ENCODE measurements at places on chromosomes 11 and 22.
A peak's percentile ranks its signal among the peaks of the same experiment; 100 is the strongest.

GRCh38 chr11:114057147-114057546 lies 2.4 kb upstream of the ZBTB16 start:
- DNase-seq, result no peak

GRCh38 chr11:22416462-22416861 lies 78.3 kb downstream of the SLC17A6 start:
- DNase-seq, result no peak

DNA sequence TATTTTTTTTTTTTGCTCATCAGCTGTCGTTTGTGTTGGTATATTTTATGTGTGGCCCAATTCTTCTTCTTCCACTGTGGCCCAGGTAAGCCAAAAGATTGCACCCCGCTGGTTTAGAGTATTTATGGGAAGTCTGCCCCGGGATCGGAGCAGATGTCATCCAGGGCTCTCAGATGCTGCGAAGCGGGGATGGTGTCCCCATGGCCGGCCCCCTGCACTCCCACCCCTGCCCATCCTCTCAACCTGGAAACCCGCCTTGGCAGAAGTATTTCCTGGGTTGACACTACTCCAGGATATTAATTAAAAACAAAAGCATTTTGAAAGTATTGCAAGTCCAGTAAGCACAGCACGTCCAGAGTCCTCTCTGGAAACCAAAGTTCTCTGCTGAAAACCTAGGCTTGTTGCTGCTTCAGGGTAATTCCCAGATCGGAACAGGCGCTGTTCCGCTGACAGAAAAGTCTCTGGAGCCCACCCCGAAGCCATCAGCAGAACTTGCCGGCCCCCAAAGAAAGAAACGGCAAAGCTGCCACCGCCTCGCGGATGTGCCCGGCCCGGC lies 833 bp downstream of the SCUBE2 start:
- no peak for DNase-seq

- no peak for DNase-seq
Measured at GRCh38 chr22:40965936-40966725, 15.0 kb downstream of the RBX1 start.

DNA sequence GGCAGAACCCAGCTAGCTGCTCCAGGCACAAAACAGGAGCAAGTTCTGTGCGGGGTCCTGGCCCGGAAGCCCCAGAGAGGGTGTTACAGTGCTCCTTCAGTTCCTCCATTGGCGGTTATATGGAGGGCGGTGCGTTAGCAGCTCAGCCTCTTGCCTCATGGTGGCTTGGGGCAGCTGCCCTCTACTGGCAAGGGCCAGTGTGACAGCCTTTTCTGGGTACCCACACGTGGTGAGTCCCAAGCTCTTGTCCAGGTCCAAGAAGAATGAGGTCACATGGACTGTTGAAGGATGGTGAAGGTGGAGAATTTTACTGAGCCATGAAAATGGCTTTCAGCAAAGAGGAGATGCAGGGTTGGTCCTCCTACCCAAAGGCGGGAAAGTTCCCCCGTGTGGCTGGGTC lies 100.5 kb downstream of the WT1 start:
- no peak for DNase-seq

- DNase-seq, result no peak
Measured at GRCh38 chr11:70623906-70624597, 225.7 kb downstream of the CTTN start.

- DNase-seq, result no peak
Measured at GRCh38 chr11:30446520-30446919, 123.6 kb downstream of the ARL14EP start.

DNA sequence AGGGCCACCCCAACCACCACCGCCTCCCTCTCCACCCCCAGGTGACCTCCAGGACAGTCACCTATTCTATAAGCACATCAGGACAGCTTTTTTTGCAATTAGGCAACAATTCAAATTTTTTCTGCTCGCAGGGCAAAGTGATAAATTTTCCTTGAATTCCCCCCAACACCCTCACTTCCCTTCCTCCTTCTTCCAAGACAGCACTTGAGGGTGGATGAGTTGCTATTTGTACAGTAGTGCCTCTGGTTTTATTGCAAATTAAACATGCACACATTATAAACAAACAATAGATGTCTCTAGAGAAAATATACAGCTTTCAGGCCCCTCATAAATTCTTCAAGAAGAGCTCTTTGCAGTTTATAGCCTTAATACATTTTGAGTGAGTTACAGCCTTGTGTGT lies 80.9 kb upstream of the USP47 start:
- DNase-seq, result no peak

DNA sequence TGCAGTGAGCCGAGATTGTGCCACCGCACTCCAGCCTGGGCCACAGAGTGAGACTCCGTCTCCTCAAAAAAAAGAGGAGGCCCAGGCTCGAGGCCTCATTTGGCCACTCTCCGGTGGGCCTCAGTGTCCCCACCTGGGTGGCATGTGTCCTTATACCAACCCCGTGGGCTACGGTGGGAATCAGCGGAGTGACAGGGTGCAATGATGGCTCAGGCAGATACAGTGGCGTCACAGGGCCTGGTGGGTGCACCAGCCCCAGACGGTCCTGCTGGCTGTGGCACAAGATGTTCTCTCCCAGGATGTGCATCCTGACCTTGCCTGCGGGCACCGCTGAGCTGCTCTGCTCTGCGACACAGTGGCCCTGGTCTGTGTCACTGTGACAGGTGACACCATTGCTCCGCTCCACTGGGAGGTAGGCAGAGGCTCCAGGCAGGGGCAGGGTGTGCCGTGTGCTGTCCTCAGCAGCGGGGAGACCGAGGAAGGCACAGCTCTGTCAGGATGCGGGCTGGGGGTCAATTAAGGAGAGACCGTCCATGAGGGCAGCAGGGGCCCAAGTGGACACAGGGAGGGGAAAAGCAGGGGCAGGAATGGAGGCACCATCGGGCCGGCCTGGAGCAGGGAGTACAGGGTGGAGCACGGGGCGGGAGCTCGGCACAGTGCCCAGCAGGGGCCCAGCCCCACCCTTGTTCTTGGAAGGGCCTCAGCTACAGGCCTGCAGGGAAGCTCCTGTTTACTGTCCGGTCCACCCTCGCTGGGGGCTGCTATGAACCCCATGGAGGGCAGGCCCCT lies 21.7 kb upstream of the TH start:
- DNase-seq, result no peak

DNA sequence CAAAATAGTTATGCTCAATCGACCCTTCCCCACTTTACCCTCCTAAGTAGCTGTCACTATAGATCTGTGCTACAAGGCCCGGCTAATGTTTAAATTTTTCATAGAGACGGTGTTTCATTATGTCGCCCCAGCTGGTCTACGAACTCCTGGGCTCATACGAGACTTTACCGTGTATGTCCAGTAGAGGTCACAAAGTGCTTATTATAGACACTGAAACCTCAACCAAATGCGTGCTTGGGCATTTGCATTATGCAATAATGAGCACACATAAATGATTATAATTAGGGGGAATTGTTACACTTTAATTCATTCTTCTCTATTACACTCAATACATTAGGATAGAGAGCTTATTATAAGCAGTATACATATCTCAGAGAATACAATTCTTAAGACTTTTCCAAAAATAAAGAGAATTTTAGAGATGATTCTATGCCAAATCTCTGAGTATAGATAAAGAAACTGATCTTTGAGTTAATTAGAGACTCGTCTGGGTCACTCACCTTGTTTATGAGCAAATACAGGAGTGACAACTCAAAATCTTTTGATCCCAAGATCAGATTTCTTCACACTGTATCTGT lies 12.5 kb upstream of the MRPL16 start:
- DNase-seq, result no peak

DNA sequence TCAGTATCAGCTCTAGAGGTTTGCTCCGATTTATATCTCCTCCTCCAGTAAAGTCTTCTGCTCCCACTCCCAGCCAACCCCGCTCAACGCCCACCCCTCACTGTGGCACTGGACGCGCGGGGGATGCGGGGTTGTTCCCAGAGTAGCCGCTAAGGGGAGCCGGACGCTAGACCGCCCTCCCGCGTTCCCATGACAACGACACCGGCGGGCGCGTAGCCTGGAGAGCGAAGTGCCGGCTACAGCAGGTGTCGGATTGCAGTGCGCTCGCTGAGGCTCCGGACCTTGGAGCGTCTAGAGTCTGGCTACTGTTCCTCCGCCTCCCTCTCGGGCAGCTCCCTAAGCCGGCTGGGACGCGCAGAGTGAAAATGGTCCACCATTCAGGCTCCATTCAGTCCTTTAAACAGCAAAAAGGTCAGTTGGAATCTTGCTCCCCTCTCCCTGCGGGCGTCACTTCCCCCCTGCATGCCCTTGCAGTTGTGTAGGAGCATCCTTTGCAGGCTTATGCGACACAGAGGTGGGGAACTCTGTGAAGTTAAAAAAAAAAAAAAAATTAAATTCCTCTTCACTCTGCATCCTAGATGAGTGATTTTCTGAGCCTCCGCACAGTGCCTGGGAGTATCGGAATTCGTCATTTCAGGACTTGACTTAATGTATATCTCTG lies at the start of gene ANO3:
TSS of gene ANO3 (plus strand) at position 220 of the 661 bp plus-strand sequence. CDS start at position 366, 146 bp downstream.
- no peak for DNase-seq

DNA sequence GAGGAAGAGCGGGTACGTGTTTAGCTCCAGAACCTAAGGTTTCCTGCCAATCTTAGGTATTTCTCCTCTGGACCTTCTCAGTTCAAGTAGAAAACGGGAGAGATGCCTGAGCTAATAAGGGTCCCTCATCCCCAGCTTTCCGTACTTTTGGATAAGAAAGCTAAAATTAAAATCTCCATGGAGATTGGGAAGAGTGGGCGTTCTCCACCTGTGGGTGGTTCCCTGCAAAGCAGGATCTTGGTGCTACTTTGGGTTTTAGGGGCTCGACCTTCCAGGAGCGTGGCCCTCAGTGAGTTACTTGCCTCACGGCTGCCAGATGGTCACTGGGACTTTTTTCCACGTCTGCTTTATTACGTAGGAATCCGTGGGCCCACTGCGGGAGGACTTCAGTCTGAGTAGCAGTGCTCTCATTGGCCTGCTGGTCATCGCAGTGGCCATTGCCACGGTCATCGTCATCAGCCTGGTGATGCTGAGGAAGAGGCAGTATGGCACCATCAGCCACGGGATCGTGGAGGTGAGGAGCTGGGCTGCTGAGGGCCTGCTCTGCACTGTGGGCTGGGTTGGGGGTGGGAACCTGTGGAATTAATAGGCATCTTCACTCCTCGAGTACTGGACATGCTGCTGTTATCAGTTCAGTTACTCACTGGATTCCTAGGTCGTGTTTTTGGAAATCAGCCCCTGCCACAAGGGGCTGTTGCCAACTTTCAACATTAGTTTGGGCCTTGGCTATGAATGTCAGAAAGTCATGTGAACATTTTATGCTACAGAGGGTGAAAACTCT lies 17.8 kb upstream of the ST14 start:
- DNase-seq, result no peak

DNA sequence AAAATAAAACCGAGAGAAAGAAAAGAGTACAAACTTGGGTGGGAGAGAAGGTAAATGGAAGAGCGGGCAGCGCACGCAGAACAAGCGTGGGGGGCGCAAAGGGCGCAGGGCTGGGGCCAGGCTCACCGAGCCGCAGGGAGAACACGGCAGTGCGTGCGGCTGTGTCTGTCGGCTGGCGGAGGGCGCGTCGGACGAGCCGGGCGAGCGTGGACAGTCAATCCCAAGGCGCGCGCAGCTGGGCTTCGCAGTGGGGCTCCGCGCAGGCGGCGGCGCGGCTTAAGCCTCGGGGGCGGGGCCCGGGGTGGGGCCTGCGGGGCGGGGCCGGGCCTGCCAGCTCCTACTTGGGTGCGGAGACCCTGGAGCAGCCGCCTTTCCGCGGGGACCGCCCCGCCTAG lies at the start of gene UCP2:
TSS of gene UCP2 (minus strand) at position 249 of the 395 bp plus-strand sequence. CDS start 4,465 bp downstream, outside the sequence.
- peak; percentile 64 for DNase-seq

DNA sequence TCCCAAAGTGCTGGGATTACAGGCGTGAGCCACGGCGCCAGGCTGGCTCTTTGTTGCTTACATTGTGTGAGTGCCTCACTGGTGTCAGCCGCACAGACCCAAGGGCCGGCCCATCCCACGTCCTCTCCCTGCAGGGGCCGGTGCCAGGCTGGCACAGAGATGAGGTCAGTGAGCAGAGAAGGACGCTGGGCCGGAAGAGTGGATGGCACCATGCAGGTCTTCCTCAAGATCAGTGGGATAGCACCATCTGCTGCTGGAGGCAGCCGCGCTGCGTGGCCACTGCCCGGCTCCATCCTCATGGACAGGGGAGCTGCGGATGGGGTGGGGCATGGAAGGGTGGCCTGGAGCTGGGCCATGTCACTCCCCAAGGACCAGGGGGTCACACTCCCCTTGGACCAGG lies 22.0 kb upstream of the FGF4 start:
- no peak for DNase-seq

- no peak for DNase-seq
Measured at GRCh38 chr22:49263101-49263500, 564.6 kb downstream of the BRD1 start.

GRCh38 chr22:17314487-17314886 lies 54.8 kb upstream of the CECR2 start:
- no peak for DNase-seq

DNA sequence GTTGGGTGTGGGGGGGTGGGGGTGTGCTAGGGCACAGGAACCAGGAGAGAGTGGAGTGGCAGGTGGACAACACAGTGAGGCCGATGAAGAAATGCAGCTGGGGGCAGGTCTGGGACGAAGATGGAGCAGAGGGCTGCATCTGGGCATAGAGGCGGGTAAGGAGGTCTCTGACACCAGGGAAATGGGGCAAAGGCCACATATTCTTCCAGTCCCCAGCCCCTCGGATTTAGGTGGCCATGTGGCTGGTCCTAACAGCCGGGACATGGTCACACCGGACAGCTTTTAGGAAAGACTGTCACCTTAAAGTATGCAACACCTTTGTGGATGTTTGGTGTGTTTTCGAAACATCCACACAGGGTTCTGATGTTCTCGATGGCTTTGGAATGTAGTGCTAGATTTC lies 5.0 kb upstream of the PARVG start:
- no peak for DNase-seq

- no peak for DNase-seq
Measured at GRCh38 chr11:59666969-59667368, 1.9 kb downstream of the PATL1 start.

DNA sequence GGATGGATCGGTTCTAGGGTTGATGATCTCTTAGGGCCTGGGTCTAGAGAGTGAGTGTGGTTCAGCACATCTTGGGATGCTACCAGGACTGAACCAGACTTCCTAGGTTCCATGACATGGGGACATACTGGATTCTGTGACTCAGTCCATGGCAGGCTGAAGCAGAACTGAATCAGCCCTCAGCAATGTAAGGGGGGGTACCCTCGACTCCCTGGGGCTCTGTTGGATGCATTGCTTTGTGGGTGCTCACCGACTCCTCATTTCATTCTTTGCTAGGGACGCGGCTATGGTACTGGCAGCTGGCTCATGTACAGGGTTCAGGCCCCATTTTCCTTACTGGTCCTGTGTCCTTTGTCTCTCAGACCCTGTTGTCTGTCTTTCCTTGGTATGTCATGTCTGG lies 733 bp upstream of the GRAMD1B start:
- no peak for DNase-seq

DNA sequence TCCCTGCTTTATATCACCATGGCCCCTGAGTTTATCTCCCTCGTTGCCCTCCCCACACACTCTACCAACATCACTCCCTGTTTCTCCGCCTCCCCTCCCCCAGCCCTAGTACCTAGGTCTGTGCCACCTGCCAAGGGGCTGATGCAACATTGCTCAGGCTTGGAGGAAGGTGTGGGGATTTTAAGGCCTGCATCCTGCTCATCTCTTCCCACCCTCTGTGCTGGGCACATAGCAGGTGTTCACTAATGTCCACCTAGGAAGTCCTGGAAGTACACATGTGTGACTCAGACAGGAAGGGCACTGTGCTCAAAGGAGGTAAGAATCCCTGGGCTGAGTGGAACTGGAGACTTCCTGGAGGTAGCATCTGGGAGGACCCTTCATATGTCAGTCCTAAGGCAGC lies 37.0 kb downstream of the PDE2A start:
- no peak for DNase-seq

- DNase-seq, result no peak
Measured at GRCh38 chr22:38874529-38875222, 2.7 kb upstream of the CBX6 start.

GRCh38 chr11:126123686-126124085 lies 61.0 kb upstream of the CDON start:
- DNase-seq, result no peak

Data from stimulated activated CD4-positive, alpha-beta T cell treated with anti-CD3 and anti-CD28 coated beads, TNF-alpha, amount 100 ng/mL, for 4 hours (primary cell).